ENCODE measurements at places on chromosomes 12 and 14.

DNA sequence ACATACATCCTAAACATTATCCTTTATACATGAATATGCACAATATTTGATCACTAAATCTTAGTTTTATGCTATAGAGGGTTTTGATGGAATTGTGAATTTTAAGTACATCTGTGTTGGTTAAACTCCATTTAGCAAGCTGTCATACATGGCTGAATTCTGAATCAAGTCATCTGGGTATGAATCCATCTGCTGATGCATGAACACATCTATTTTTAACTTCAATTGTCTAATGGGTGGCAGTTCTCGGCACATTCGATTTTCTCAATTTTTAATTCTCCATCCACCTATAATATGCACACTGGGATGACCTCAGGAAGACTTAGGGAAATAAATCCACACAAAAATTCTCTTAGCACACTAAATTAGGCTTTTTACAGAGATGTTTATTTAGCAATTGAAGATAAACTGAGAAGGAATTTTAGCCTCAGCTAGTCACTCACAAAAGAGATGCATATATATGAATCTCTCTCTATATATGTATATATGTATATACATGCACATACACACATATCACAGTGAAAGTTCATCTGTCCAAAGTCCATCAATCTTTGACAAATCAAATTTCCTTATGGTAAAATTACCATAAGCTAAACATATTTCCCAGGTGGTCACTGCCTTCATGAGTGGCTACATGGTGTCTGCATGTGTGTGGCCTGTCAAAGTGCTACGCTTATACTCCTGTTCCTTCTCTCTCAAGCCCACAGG, 44.5 kb upstream of the VPS33A start:
- DNase-seq, result no peak

DNA sequence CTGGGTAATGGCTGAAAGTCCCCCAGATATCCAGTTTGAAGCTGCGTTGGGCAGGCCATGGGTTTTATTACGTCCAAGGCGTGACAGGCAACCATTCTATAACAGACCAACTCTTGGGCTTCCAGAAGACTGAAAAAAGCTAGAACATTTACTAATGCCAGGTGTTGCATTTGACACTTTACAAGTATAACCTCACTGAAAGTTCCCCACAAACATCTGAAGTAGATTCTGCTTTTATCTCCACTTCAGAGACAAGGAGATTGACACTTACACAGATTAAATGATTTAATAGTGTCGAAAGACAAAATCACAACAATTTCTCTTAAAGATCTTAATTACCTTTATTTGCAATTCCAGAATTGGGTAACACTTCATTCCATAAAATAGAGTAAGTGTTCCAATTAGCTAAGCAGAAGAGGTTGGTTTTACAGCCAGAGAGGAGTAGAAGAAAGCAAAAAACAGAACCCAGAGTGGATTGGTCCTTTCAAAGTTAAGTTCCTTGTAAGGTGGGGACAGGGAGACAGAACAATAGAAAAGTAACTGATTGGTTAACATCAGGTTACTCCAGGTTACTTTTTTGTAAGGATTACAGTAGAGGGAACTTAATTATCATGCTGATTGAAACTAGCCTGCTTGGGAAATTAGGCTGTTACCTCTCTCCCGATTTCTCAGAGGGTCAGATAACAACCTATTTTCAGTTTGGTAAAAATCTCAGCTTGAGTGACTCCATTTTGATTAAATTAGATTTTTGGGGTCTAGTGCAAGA, 11.3 kb downstream of the SOCS2 start:
- DNase-seq, result no peak

- DNase-seq, result peak; percentile 14
Observed at GRCh38 chr12:92147491-92147890, 1.8 kb upstream of the BTG1 start.

DNA sequence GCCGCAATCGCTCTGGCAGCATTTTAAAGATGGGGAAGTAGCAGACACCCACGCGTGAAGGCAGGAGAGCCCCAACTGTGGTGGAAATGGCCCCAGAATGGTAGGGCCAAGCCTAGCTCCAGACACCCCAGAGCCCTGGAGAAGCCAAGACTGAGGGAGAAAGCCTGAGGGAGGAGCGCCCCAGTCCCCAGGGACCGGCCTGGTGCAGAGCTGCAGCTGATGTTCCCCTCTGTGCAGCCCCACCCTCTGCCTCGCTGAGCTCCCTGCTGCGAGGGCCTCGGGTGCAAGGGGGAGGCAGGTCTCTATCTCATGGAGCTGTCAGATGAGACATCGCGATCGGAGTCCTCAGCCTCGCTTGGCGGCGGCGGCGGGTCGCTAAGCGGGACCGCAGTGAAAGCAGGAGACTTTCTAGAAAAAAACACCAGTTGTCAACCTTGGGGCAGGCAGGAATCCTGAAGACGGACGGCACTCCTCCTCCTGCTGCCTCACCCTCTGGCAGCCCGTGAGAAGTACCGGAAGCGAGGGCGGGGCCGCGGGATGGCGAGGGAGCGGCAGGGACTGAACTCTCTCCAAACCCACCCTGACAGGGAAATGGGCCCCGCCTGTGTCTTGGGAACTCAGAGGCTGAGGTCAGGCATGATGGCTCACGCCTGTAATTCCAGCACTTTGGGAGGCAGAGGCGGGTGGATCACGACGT, 6.0 kb downstream of the GAPDH start:
- DNase-seq, result peak; percentile 97

DNA sequence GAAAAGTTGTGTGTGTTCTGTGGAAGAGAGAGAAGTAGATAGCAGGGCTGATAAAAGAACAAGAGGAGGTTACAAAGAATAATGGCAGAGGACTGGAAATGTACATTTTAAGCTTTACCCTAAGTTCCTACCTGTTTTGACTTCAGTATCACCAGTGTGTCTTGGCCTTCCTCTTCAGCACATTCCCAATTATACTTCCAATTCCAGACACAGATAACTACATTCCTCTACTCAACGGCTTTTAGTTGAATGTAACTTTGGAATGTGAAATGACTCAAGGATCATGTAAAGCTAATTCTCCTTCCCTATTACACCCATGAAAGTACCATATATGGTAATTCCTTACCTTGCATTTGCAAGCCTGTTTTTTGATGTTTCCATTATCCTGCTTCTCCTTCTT, 5.0 kb downstream of the MGST1 start:
- DNase-seq, result peak; percentile 75

DNA sequence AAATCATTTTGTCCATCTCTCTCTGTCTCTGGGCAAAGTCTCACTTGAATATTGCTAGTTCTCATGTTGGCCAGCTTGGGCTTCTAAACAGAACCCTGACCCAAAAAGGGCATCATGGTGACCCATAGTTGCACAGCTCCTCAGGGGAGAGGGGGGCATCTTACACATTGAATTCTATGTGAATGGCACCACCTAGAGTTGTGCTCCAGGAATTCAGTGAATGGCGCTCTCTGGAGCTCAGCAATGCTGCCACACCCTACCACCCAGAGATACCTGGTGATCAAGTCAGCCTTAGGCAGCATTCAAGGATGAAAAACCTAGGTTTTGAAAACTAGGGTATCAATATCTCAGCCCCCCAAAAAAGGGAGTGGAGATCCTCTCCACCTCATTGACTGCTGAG, 50.6 kb downstream of the SMUG1 start:
- no peak for DNase-seq

DNA sequence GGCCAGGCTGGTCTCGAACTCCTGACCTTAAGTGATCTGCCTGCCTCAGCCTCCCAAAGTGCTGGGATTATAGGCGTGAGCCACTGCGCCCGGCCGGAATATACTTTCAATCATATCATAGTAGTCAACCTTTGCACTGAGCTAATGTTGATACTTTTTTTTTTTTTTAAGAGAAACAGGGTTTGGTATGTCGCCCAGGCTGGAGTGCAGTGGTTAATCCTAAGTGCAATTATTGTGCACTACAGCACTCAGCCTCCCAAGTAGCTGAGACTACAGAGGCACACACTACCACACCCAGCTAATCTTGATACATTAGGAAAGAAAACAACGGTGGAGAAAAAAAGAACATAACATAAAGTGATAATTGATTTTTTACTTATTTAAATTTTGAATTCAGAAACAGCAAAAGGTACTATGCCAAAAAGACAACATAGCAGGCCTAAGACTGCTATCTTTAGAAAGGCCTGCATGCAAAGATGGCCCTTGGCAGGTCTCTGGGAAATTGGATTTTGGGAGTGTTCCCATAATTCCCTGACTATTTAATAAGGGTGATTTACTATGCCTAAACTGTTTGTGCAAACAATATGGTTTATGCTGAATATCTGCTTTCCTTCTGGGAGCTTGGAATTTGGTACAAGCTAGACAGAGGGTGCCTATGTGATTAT, 15.5 kb downstream of the BTBD7 start:
- no peak for DNase-seq

DNA sequence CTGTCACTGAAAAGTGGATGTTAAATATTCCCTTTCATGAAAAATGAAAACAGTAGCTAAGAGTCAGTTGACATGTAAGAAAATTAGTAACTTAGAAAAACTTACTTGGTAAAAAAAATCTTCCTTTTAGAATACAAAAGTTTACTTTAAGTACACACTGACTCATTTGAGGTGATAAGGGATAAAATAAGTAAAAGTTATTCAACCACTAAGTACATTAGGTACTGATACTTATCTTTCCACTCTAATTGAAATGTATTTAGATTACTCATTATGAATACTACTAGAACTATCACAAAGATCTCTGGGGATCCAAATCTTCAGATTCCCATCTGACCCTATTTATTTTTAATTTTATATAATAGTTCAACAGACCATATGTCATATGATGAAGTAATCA, 12.2 kb downstream of the SYCP3 start:
- DNase-seq, result no peak

DNA sequence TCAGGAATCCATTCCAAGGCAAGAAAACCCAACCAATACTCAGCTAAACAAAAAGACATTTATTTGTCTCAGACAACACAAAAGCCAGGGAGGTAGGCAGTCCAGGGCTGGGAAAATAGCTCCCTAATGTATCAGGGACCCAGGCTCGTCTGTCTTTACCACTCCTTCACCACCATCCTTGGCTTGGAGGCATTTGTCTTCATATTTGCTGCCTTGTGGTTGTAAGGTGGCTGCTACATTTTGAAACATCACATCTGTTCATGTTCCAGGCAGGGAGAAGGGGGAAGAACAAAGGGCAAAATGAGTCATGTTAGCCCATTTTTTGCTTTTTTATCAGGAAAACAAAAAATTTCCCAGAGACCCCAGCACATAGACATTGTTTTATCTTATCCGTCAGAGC, 44.8 kb upstream of the PCED1B start:
- DNase-seq, result peak; percentile 61

DNA sequence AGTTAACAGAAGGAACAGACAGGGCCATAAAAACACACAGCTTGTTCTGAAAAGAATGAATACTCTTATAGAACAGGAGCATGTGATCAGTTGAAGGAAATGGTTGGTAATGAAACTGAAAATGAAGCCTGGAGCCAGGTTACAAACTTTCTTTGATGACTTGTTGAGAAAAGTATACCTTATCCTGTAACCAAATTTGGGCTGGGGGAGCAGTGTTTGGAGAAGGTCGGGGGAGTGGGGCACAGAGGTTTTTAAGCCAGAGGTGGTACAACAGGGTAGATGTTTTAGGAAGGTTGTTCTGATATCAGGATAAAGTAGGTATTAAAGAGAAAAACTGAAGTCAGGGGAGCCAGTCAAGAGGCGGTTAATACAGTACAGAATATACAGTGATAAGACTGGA, 8.2 kb downstream of the GOLT1B start:
- no peak for DNase-seq

DNA sequence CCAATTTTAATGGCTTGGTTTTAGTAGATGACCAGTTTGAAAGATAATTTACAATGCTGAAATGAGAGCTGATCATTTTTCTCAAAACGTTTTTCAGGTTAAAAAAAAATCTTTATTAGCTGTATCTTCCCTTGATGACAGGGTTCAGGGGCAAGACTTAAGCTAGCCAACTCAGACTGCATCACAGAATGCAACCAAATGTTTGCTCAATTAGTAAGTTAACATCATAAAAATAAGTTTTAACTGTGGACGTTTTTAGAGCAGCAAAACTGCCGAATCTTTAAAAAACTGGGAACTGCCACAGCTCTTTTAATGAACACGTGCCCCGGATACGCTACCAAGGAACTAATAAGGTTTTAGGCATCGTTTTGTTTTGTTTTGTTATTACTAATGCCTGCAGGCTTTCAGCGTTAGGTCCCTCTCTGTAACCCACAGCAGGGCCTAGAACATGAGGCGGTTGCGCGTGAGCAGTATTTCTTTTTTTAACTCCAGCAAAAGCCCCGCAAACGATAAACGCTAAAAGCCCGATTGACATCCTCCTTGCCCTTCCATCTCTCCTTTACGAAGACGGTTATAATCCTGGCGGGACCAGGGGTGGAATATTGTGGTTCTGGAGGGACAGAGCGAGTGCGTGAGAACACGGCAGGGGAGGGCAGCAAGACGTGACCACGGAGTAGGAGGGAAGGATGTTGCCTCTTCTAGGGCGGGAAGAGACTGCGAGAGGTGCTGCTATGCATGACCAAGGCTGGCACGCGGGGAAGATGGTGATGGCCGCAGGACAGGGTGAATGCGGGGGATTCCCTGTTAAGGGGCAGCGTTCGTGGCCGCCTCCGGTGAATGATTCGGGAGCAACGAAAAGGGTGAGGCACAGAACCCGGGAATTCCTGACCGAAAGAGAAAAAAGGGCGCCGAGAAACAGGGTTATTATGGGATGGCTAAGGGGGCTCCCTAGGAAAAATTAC, 652 bp downstream of the SUPT16H start:
- DNase-seq, result peak; percentile 54

DNA sequence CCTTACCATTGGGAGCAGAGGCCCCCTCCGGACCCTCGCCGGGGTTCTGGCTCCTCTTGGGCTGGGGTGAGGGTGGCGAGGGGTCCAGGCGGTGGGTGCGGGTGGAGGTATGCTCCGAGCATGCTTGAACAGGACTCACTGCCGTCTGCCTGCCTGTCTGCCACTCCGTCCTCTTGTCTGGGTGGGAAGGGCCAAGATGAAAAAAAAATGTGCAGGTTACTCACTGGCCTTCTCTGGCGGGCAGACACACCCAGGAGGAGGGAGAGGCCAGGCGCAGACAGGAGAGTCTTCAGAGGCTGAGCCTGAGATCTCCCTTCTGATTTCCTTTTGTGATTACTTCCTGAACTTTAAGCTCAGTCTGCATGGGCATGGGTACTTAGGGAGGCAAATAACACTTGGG, 76.1 kb downstream of the STON2 start:
- DNase-seq, result no peak

- DNase-seq, result no peak
Observed at GRCh38 chr12:54038871-54039414, 6.1 kb downstream of the HOXC5 start.

All from cardiac fibroblast (primary cell).